ENCODE measurements at places on chromosomes 5 and 9. TPM values are rescaled to one million over a fixed set of nuclear protein-coding genes. Genes with fewer than 3 reads are reported as not detected.

The COL23A1 gene
- not detected for total RNA-seq

The HSDL2 gene
- 30.6 TPM for total RNA-seq

The ARID3C gene
- not detected for total RNA-seq

The NIM1K gene
- 1.2 TPM for total RNA-seq

The TAF1L gene
- not detected for total RNA-seq

The ALDH1A1 gene
- total RNA-seq: 141 TPM

The CENPK gene
- total RNA-seq: 1.8 TPM

The SH3GL2 gene
- not detected for total RNA-seq

The ODF2 gene
- total RNA-seq: 56.0 TPM

The RORB gene
- total RNA-seq: under 0.01 TPM

The FBXW5 gene
- total RNA-seq: 159 TPM

The PCA3 gene
- total RNA-seq: not detected

All from smooth muscle cell of the umbilical artery (primary cell).